ENCODE measurements at places on chromosomes 11 and 22.

DNA sequence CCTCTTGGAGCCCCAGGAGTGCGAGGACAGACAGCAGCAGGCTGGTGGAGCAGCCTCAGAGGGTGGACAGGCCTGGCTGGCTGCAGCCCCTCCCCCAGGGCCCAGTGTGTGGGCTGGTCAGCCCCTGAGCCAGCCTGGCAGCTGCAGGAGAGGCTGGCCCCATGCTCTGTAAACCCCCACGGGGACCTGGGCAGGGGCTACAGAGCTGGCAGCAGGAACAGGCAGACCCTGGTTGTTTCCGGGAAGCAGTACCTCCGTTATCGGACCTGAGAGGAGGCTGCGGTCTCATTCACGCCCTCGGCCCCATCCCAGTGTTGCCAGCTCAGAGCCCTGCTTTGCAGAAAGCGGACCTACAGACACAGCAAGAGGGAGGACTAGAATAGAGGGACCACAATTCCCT, 38.5 kb upstream of the COMT start:
- no peak for DNase-seq

DNA sequence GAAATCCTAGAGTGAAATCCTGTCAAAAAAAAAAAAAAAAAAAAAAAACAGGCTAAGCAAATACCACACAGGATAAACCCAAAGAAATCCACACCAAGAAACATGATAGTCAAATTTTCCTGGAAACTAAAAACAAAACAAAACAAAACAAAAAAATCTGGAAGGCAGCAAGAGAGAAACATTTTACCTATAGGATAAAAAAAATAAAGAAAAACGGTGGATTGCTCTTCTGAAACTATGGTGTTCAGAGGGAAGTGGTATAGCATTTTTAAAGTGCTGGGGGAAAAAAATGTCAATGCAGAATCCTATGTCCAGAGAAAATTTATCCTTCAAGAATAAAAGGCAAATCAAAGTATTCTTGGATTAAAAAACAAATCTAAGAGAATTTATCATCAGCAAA, 41.6 kb upstream of the CBX7 start:
- no peak for DNase-seq

DNA sequence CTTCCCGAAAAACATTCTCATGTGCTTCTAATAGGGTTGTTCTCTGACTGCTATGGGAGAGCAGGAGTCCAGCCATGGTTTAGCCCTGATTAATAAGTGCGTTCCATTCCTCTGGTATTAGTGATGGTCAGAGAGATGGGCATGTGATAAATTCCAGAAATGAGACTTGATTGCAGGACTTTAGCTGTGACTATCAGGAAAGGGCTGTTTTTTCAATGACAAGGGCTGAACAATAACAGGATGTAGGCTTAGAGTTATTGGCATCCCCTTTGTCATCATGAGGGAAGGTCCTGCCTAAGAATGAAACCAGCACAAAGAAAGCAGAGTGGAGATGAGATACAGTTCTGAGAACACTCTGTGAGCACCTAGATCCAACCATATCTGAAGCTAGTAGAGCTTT, 494.6 kb downstream of the MIAT start:
- peak; percentile 45 for DNase-seq

- DNase-seq: no peak
Observed at GRCh38 chr11:64389851-64390250, 30.9 kb downstream of the RPS6KA4 start.

DNA sequence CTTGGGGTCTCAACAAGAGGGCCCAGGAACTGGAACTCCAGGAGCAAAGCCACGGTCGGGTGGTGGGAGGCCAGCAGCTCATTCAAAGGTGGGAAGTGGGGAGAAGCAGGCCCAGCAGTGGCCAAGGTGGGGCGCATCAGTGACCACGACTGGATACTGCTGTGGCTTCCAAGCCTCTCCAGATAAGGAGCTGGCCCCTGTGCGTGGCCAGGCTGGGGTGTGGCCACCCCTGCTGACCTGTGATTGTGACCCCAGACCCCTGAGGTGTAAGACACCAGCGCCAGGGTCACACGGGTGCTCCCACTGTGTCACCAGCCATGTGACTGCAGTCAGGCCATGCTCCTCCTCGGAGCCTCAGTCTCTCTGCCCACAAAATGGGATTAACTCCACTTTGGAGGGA, 20.3 kb downstream of the A4GALT start:
- DNase-seq: no peak

- peak; percentile 73 for DNase-seq
Observed at GRCh38 chr11:3014057-3014938, 22.2 kb upstream of the NAP1L4 start.

- DNase-seq: no peak
Observed at GRCh38 chr11:134636071-134636470, 224.0 kb upstream of the B3GAT1 start.

GRCh38 chr11:23725752-23726151, 771.1 kb upstream of the LUZP2 start:
- DNase-seq: no peak

- peak; percentile 14 for DNase-seq
Observed at GRCh38 chr11:30128269-30128932, 102.4 kb upstream of the FSHB start.

- no peak for DNase-seq
Observed at GRCh38 chr22:41799486-41800347, 762 bp upstream of the CCDC134 start.

- DNase-seq: no peak
Observed at GRCh38 chr11:13098063-13098462, 88.9 kb downstream of the RASSF10 start.

- no peak for DNase-seq
Observed at GRCh38 chr11:19739872-19740271, 27.2 kb downstream of the NAV2 start.

- DNase-seq: no peak
Observed at GRCh38 chr11:19607656-19608360, 104.8 kb upstream of the NAV2 start.

DNA sequence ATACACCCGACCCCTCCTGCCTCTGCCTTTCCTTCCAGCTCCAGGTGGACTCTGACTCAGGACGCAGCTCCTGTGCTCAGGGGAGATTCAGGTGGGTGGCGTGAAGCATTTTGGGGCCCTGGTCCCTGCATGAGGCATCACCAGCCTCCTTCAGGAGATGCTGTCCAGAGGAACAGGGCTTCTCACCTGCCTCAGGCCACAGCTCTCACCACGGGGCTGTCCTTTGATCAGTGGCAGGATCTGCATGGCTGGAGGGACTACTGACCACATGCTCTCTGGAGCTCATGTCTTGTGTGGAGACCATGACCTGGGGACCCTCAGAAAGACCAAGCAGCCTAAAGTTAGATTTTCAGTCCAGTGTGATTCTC, 58.8 kb downstream of the GGTLC2 start:
- no peak for DNase-seq

- no peak for DNase-seq
Observed at GRCh38 chr11:61980783-61981541, 13.5 kb upstream of the FTH1 start.

DNA sequence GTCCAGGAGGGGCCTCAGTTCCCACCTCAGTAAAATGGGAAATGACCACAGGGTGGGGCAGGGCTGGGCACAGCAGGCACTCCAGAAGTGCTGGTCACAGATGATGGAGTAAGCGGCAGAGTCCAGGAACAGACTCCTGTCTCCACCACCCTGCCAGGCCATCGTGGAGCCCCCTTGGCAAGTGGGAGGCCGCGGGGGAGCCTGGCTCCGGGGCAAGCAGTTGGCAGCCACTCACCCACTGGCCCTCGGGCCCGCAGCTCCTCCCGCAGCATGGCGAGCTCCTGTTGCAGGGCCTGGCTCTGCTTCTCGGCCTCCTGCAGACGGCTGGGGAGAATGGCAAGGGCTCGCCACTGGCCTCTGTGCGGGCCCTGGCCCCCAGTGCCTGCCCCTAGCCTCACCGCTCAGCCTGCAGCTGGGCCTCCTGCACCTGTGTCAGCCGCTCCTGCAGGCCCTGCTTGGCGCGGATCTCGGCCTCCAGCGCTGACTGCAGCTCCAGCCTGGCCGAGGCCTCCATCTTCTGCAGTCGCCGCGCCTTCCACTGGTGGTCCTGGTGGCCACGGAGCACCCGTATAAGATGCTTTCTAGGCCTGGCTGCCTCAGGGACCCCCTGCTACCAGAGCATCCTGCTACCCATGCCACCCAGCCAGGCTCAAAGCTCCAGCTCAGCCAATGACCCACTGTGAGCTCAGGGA, 10.3 kb downstream of the CDC42BPG start:
- no peak for DNase-seq

DNA sequence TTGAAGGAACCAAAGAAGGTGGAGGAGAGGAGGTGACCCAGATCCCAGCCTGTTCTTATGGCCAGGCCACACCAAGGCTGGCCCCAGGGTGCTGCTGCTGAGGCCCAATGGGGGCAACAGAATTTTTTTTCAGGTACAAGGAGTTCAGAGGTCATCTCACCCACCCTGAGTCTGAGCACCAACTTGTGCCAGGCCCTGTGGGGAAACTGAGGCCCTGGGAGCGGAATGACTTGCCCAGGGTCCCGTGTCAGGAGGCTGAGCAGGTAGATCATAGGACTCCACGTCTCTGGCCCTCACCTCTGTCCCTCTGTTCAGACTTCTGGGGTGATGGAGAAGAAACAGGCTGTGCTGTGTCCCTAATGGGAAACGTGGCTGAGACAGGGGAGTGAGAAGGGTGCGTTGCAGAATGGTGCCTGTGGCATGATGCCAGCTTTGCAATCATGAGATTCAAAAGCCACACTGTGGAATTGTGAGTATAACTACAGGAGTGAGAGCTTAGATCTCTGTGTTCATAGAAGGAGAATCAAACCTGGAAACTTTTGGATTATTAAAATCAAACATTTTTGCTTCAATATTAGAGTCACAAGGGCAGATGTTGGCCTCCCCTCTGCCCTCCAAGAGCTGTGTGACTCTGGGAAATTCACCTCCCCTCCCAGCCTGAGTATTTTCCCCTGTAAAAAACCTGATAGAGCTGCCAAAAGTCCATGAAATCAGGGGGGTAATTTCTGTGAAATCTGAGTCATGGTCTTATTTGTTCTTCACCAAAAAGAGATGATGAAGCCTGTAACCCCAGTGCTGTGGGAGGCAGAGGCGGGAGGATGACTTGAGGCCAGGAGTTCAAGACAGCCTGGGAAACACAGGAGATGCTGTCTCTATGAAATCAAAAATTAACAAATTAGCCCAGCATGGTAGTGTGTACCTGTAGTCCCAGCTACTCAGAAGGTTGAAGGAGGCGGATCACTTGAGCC, 874 bp downstream of the APOL1 start:
- DNase-seq: no peak

DNA sequence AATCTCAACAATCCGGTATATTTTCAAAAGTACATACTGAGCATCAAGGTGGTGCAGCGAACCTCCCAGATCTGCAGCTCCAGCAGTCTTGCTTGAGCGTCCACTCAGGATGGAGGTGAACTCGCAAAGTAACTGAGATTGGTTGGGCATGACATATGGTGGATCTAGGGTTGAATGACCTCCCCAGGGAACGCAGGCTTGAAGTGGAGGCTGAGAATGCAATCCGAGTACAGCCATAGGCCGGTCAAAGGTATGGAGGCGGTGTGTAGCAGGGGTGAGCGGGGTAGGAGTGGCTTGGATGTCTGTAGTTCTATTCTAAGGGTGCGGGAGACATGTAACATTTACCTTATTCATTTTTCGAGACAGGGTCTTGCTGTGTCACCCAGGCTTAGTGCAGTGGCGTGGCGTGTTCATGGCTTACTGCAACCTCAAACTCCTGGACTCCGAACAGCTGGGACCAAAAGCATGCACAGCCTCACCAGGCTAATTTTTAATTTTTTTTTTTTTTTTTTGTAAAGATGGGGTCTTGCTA, 631 bp upstream of the C22orf39 start:
- peak; percentile 42 for DNase-seq
